ENCODE measurements at places on chromosomes 5 and 9.

DNA sequence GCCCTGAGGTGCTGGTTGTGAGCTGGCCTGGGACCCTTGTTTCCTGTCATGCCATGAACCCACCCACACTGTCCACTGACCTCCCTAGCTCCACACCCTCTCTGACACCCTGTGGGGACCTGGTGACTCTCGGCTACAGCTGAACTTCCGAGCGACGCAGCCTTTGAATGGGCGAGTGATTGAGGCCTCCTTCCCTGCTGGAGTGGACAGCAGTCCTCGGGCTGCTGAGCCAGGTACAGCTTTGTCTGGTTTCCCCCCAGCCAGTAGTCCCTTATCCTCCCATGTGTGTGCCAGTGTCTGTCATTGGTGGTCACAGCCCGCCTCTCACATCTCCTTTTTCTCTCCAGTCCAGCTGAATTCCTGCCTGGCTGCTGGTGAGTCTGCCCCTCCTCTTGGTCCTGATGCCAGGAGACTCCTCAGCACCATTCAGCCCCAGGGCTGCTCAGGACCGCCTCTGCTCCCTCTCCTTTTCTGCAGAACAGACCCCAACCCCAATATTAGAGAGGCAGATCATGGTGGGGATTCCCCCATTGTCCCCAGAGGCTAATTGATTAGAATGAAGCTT, 6.1 kb downstream of the CA9 start:
- no peak for DNase-seq

- no peak for DNase-seq
Observed at GRCh38 chr5:90933298-90933697, 374.7 kb downstream of the ADGRV1 start.

DNA sequence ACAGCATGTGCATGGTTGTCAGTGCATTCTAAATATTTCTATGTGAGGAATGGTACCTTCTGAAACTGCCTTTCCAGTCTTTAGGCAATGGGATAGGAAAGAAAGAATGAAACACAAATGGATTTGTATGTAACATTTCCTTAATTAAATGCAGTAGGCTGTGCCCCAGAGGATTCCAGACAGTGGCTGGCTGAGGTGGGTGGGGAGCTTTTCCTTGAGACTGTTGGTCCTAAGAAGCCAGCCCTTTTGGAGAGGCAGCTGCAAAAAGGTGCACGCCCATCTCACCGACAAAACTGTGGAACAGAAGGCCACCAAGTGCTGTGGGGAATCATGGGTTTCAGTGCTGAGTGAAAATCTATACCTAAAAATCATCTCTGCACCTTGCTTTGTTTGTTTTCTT, 6.8 kb upstream of the CKMT2 start:
- no peak for DNase-seq

- DNase-seq = no peak
Observed at GRCh38 chr9:133942206-133942975, 49.7 kb downstream of the VAV2 start.

DNA sequence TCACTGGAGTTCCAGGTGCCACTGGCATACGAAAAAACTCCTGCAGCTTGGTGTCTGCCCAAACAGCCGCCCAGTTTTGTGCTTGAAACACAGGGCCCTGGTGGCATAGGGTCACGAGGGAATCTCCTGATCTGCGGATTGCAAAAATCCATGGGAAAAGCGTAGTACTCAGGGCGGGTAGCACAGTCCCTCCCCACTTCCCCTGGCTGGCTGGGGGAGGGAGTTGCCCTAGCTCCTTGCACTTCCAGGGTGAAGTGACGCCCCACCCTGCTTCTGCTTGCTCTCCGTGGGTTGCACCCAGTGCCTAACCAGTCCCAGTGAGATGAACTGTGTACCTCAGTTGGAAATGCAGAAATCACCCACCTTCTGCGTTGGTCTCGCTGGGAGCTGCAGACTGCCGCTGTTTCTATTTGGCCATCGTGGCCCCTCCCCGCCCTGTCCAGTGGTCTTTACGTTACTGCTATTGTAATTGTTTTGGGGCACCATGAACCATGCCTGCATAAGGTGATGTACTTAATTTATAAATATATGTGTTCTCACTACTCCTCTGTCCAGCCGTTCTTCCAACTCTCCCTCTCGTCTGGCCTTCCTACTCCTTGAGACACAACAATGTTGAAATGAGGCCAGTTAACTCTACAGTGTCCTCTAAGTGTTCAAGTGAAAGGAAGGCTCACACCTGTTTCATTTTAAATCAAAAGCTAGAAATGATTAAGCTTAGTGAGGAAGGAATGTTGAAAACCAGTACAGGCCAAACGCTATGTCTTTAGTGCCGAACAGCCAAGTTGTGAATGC, 65.9 kb downstream of the CCDC171 start:
- no peak for DNase-seq

DNA sequence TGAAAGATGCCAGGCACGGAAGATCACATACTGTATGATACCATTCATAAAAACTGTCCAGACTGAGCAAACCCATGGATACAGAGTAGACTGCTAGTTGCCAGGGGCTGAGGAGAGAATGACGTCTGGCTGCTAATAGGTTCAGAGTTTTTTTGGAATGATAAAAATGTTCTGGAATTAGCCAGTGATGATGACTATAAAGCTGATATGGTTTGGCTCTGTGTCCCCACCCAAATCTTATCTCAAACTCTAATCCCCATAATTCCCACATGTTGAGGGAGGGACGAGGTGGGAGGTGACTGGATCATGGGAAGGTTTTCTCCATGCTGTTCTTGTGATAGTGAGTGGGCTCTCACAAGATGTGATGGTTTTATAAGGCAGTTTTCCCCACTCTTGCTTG, 37.4 kb downstream of the CAMSAP1 start:
- no peak for DNase-seq

- DNase-seq = no peak
Observed at GRCh38 chr9:106962122-106962521, 99.2 kb downstream of the ZNF462 start.

DNA sequence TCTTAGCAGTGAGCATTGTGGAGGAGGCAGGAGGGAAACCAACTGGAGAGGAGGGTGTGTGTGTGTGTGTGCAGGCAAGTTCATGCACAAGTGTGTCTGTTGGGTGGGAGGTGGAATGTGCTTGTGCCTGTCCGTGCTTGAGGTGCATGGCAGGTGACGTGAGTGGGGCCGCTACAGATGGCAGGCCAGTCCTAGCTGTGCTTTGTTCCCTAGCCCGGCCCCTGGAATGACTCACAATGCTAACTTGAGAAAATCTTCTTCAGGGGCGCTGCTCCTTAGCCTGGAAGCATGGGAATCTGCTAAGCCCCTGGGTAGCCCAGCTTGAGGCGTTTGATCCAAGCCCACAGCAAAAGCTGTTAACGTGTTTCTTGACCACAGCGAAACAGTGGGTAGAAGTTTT, 25.0 kb upstream of the DMRT2 start:
- DNase-seq = no peak

DNA sequence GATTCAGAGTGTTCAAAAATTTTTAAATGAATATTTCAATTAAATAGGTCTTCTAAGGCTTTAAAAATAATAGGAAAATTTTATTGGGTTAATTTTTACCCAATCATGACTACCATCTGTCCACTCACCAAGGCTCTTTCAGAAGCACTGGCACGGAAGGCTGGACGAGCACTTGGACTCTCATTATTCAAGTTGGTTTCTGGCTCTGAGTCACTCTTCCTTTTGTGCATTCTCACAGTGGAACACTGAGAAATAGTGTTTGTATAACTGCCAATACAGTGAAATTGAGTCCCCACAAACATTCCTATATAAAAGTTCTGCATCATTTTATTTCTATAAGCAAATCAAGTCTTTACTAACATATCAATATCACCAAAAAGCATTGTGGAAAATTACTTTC, 1149.0 kb downstream of the EFNA5 start:
- DNase-seq = no peak

- DNase-seq = no peak
Observed at GRCh38 chr5:34021334-34021733, 13.5 kb upstream of the AMACR start.

DNA sequence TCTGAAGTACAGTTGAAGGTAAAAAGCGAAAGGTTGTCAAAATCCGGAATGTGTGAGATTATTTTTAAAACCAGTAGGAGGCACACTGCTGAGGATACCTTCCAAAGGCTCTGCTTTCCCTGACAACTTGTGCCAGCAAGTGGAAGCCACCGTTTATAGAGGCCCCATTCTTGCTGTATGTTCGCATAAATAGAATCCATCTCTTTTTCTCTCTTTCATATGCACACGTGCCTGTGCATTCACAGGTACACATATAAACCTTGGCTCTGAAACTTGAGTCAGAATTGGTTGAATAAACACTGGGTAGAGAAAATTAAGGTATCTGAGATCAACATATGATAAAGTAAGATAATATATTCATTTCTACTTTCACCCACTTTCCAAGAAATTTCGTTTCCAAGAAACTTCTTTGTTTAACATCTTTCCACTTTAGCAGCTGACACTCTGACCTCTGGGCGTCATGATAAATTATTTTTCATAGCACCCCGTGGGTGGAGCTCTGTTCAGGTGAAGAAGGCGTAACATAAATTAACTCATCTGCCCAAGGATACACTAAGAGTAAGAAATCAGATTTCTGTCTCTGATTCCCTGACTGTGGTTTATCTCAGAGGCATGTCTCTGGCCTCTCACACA, 63.7 kb upstream of the RICTOR start:
- DNase-seq = no peak

GRCh38 chr5:146779211-146779869, 99.2 kb downstream of the PPP2R2B start:
- DNase-seq = no peak

DNA sequence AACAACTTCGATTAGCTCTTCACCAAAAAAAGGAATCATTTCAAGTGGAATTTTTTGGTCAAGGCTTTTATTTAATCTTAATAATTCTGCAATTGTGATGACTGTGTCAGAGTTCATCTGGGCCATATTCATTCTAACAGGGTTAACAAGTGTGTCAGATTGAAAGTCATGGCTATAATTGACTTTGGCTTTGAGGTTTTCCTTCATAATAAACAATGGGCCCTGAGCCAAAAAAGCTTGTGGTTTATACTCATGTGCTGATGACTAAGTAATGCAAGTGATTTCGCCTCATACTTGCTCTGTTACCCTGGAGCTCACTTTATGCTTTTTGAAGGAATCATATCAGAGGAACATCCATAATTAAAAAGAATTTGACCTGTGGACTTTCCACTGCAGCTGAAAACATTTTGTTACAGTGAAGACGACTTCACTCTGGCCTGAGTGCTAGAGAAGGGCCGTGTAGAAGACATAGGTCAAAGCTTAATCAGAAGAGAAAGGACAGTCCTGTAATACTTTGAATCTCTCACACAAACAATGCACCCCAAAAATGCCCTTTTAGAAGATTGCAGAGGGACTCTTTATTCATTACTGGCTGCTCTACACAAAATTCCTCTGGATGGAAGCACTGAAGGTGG, 101.7 kb downstream of the GDNF start:
- DNase-seq = no peak

- no peak for DNase-seq
Observed at GRCh38 chr5:154729613-154730012, 25.6 kb upstream of the LARP1 start.
